GM23338 (cell line): ENCODE measurements at places on chromosomes 3 and 15.
A peak's percentile ranks its signal among the peaks of the same experiment; 100 is the strongest.

DNA sequence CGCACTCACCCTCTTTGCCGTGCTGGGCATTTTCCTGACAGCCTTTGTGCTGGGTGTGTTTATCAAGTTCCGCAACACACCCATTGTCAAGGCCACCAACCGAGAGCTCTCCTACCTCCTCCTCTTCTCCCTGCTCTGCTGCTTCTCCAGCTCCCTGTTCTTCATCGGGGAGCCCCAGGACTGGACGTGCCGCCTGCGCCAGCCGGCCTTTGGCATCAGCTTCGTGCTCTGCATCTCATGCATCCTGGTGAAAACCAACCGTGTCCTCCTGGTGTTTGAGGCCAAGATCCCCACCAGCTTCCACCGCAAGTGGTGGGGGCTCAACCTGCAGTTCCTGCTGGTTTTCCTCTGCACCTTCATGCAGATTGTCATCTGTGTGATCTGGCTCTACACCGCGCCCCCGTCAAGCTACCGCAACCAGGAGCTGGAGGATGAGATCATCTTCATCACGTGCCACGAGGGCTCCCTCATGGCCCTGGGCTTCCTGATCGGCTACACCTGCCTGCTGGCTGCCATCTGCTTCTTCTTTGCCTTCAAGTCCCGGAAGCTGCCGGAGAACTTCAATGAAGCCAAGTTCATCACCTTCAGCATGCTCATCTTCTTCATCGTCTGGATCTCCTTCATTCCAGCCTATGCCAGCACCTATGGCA, 41.1 kb upstream of the CSTA start:
- DNase-seq: no peak

DNA sequence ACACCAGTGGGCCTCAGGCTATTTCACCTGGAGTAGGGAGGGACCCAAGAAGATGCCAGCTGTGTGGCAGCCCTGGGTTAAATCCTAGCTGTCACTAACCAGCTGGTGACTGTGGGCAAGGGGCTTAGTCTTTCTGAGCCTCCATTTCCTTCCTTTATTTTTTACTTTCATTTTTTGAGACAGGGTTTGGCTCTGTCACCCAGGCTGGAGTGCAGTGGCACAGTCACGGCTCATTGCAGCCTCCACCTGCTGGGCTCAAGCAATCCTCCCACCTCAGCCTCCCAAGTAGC, 108.0 kb upstream of the SMAD3 start:
- DNase-seq: no peak

DNA sequence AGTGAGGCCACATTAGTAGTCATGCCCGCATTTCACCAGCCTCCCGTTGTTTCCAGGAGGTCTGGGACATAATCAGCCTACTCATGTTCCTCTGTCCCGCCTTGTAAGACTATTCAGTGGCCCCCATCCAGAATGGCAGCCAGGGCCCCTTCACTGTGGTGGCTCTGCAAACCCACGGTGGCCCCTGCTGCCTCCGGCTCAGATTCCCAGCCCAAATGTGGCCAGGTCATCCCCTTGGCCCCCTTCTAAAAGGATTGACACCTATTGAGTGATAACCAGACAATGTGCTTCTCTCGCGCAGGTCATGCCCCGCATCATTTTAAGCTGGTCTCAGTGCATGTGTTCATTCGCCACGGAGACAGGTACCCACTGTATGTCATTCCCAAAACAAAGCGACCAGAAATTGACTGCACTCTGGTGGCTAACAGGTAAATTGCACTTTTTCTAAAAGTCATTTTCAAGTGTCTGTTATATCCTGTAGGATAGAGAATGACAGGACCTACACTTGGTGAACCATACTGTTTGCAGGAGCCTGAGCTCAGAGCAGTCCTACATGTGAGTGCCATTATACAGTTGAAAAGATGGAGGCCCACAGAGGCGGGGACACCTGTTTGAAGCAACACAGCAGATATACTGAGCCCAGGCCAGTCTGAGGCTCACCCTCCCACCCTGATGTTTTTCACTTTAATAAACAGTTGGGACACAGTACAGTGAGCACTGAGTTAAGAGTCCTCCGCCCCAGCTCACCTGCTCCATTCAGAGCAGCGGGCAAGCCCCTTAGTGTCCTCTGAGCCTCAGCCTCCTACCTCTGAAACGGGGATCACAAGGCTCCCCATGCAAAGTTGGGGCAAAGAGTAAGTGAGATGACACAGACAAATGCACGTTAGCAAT, 47.7 kb downstream of the PXYLP1 start:
- DNase-seq: peak; percentile 60

DNA sequence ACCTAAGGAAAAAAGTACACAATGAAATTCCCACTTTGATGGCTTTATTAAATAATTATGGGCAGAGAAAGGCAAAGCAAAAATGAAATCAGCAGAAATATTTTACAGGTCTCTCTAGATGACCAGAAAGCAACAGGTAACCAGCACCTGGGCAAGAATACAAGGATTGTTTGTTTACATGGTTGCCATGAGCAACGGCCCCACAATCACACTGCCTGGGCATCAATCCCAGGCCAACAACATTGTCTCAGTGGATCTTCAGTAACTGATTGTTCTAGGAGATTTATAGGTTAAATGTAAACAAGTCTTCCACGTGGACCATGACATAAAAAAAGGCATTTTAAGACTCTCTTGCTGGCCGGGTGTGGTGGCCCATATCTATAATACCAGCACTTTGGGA, 82.6 kb downstream of the PDZRN3 start:
- no peak for DNase-seq
